ENCODE measurements at places on chromosomes 5 and 9.

DNA sequence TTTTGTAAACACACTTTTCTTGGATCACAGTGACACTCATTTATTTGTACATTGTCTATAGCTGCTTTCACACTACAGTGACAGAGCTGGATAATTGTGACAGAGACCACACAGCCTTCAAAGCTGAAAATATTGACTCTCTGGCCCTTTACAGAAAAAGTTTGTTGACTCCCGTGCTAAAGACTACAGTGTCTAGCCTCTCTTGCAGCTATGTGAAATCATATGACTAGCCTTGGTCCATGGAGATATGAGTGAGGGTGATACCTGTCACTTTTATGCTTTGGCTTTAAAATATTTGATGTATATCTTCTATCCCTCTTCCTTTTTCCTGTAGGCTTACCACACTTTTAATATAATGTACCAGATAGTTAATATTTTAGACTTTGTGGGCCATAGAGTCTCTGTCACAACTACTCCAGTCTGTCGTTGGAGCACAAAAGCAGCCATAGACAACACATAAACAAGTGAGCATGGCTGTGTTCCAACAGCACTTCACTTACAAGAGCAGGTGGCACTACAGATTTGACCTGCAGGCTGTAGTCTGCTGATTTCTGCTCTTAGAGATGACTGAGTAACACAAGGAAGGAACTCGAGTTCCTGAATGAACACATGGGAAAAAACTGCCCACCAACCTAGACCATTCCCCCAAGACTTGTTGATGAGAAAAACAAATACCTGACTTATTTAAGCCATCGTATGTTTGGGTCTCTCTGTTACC lies 73.5 kb upstream of the ANKRD55 start:
- DNase-seq, result no peak

DNA sequence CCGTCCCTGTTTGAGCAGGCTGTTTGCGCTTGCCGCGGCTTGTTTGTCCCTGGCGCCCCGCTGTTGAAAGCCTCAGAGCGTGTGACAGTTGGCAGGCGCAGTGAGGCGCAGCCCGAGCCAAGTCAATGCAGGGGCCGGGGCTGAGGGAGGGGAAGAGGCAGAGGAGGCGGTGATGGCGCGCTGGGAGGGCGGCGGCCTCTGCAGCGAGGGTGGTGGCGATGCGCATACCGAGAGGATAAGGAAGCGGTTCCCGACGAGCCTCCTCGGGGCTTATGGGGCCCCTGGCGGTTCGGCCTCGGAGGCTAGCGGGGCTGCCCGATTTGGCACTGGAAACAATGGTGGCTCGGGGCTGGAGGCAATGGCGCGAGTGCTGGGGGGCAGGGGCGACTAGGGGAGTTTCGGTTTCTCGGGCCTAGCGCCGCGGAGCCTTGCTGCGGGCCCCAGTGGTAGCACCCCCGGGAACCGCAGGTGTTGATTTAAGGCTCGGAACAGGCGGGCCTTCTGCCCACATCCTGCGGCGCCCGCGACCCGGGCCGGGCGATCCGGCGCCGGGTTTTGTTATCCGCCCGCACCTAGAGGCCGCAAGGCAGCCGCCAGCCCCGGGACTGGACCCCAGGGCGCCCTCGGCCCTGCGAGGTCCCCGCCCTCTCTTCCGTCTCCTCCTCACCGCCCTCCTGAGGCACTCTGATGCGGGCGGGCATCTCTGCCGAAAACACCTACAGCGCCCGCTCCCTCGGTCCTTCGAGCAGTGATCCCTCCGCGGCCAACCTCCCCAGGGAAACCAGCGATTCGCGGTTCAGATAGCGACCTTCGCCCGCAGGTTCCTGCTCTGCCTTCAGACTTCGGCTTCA lies 947 bp upstream of the LNPEP start:
- peak; percentile 89 for DNase-seq

- DNase-seq, result no peak
Observed at GRCh38 chr5:143685246-143685815, 126.6 kb upstream of the HMHB1 start.

DNA sequence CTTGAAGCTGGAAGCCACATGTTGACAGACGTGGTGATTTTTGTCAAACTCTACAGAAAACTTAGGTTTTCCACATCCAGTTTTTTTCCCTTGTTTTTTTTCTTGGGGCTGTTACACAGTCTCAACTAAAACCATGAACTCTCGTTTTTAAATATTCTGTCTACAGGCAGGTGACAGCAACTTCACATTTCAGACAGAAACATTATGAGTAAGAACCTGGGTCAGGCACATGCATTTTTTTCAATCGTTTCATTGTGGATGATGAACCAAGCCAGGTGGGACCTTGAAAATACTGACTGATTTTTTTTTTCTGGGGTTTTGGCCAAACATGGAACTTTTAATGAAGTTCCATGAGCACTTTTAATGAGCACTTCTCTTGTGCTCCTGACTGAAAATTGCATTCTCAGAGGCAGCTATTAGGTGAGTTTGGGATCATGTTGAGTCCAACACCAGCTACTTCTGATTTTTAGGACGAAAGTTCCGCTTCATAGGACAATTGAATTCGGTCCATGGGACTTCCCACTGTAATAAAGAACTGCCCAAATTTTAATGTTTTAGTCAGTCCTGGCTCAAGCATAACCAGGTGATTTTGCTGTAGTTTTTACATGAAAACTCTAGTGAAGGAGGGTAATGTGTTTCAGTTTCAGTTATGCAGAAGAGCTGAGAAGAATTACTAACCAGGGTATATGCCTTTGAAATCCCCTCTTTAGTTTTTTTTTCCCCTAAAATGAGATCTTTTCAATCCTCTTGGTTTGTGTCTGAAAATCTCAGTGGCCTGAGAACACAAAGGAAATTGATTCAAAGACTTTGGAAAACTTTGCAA lies 93.2 kb upstream of the ADAMTS16 start:
- DNase-seq, result no peak

- DNase-seq, result no peak
Observed at GRCh38 chr9:107999011-107999410, 509.4 kb upstream of the KLF4 start.

DNA sequence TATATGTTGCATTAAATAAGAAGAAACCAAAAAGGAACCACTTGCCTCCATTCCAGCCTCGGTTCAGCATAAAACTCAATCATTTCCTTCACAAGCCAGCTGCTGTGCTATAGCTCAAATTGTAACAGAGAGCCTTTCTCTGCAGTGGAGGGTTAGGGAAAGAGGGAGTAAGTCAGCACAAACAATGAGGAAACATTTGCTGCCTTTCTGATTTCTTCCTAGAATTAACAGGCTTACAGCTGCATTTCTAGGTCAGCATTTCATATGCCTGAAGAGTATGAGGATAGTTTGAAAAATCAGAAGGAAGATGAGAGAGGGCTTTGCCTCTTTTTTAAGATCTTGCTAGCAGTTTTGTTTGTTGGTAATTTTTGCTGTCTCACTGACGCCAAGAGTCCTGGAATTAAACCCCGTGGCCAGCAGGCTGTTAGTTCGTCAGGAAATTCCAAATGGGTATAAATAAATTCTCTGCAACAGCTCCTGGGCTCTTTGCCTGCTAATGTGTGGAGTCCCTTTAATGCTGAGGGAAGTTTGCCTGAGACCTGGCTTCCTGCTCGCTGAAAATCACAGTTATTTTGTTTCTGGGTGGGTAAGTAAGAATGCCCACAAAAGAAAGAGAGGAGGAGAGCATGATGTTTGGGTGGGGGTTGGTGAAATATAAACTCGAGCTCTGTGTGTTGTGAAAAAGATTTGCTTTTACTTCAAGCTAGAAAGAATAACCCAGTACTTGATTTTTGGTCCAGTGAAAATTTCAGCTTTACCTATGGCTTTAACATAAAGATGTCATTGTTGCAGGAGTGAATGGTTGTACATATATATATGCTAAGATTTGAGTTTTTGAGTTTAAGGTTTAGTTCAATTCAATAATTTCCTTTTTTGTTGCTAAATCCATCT lies 148.1 kb upstream of the DMRT1 start:
- DNase-seq, result no peak

GRCh38 chr5:65722575-65723403 lies 784 bp downstream of the NLN start:
- no peak for DNase-seq

- no peak for DNase-seq
Observed at GRCh38 chr9:69806627-69807026, 14.0 kb upstream of the CFAP95 start.

DNA sequence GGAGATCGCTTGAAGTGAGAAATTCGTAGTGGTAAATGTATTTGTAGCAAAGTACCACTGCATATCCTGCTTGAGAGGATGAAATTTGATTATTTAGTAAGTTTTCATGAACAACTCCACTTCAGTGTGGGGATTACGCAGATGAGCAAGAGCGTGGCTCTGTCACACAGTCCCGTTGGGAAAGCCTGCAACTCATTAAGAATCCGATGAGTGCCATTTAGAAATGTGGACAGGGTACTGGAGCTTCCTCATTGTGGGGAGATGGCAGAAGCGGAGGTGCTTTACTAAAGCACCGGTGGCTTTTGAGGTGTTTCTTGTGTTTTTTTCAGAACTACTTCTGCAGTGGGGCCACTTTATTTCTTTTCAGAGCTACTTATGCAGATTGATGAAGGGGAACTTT lies 1.4 kb downstream of the TJP2 start:
- no peak for DNase-seq

GRCh38 chr9:3268223-3268622 lies 257.6 kb downstream of the RFX3 start:
- no peak for DNase-seq

GRCh38 chr9:21502586-21502985 lies 20.5 kb upstream of the IFNE start:
- DNase-seq, result no peak

GRCh38 chr9:75200892-75201470 lies 112.7 kb downstream of the OSTF1 start:
- DNase-seq, result no peak

- DNase-seq, result no peak
Observed at GRCh38 chr5:135223404-135223803, 175.6 kb downstream of the MACROH2A1 start.

DNA sequence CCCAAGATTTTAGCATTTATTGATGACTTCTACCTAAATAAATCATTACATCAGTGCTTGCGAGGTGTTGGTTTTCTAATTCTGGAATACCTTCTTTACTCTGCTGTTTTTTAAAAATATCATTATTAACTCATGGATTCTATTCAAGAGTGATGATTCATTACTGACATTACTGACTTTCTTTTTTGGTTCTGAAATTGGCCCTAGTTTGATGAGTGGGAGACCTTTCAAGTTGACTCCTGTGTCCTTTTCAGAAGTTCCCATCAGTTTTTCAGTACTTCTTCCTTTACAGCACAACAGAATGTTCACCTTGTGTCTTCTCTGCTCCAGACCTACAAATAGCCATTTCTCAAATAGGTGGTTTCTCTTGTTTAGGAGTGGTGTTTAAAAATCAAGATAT lies 114.1 kb downstream of the PCSK5 start:
- no peak for DNase-seq

- DNase-seq, result no peak
Observed at GRCh38 chr5:172635038-172635437, 6.0 kb upstream of the NEURL1B start.

- no peak for DNase-seq
Observed at GRCh38 chr9:137255448-137256114, 454 bp downstream of the NELFB start.

- no peak for DNase-seq
Observed at GRCh38 chr9:127847178-127847510, 7.3 kb downstream of the ENG start.

GRCh38 chr5:95883185-95884016 lies 60.9 kb upstream of the GLRX start:
- no peak for DNase-seq

- no peak for DNase-seq
Observed at GRCh38 chr9:36416890-36417289, 16.8 kb upstream of the RNF38 start.

DNA sequence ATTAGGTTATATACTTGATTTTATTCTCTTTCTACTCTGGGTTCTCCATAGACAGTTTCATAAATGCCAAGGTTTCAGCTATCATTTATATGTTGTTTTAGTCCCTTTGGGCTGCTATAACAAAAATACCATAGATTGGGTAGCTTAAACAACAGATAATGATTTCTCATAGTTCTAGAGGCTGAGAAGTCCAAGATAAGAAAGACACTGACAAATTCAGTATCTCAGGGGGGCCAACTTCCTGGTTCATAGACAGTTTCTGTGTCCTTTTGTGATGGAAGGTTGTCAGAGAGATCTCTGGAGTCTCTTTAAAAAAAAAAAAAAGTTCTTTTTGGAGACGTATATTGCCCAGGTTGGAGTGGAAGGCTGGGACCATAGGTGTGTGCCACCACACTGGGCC lies 113.3 kb downstream of the SCAMP1 start:
- DNase-seq, result no peak

DNA sequence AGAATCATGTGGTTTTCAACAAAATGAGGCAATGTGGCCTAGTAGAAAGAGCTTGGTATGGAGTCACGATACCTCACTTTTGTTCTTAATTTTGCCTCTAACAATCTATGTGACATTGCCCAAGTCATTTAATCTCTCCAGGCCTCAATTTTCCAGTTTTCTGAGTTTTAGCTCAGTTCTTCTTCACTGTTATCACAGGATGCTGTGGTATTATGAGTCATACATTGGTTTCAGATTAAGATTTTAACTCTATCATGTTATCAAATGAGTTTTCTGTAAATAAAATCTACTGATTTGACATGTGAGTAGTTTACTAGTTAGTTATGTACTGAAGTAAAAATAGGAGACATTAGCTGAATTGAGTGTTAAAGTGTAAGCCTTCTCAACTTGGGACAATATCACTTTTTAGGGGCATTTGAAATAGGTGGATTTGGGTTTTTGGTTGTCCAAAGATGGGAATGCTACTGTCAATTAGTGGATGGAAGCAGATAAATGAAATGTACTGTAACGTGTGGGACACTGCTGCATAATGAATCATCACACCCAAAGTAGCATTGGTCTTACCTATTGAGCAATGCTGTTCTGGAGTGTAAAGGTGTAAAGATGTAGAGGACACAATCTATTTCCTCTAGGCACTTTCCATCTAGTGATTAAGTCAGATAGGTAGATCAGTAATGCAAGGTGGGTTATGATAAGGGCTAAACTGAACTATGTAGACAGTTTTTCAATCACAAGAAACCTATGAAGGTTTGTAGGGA lies 73.3 kb downstream of the NNT start:
- no peak for DNase-seq

DNA sequence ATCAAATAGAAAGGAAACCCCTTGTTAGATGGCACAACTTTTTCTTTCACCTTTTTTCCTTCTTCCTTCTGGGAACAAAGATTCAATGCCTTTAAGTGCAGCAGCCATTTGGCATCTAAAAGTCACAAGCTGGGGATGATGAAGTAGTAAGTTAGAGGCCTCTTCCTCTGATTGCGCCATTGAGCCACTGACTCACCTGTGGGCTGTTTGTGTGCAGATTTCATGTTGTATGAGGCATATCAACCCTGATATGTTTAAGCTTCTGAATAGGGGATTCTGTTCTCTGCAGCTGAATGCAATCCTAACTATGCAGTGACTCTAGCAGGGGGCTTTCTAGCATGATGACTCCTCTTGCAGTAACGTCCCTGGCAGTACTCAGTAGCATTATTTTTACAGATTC lies 599.9 kb downstream of the CSNK1G3 start:
- no peak for DNase-seq

DNA sequence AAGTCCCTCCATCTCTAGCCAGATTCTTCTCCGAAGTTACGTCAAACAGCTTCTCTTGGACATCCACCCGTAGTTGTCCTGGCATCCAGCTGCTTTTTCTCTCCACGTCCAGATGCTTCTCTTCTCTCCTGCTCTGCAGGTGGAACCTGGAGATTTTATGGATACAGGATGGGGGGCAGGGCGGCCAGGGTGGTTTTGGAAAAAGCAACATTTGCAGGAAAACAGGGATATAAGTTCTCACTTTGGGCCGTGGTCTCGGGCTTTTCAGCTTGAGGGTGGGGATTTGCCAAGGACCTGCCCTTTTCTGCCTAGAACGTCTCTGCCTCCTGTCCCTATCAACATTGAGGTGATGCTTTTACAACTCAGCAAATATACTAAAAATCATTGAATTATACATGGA lies 1941.6 kb upstream of the C9orf72 start:
- no peak for DNase-seq

Data from activated T-cell treated with anti-CD3 and anti-CD28 coated beads for 24 hours (primary cell).